ENCODE measurements at places on chromosomes 3 and 15.

GRCh38 chr3:86228101-86228500 lies 762.8 kb downstream of the VGLL3 start:
- no peak for DNase-seq

DNA sequence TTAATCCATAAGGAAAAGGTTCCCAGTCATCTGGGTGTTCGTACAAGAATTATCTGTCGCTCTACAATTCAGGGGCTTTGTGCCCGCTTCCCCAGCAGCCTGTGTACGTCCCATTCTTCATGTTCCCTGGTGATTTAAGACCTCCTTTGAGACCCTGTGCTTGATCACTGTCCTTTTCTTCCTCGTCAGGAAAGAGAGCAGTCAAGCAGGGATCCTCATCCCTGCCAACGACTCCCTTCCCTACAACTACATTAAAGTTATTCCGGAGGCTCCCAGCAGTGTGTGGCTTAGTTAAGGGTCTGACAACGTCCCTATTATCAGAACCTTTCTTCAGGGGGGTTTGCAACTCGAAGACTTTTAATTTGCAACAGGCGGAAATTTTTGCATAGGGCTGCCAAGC lies 175.7 kb downstream of the FOXP1 start:
- DNase-seq: no peak

GRCh38 chr15:68599560-68600071 lies 20.8 kb downstream of the CORO2B start:
- no peak for DNase-seq

DNA sequence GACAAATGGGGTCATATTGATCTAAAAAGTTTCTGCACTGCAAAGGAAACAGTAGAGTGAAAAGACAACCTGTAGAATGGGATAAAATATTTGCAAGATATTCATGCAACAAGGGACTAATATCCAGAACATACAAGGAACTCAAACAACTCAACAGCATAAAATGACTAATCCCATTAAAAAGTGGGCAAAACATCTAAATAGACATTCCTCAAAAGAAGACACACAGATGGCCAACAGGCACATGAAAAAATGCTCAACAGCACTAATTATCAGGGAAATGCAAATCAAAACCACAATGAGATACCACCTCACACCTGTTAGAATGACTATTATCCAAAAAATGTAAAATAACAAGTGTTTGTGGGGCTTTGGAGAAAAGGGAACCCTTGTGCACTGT lies 8.8 kb downstream of the SLC12A8 start:
- no peak for DNase-seq

DNA sequence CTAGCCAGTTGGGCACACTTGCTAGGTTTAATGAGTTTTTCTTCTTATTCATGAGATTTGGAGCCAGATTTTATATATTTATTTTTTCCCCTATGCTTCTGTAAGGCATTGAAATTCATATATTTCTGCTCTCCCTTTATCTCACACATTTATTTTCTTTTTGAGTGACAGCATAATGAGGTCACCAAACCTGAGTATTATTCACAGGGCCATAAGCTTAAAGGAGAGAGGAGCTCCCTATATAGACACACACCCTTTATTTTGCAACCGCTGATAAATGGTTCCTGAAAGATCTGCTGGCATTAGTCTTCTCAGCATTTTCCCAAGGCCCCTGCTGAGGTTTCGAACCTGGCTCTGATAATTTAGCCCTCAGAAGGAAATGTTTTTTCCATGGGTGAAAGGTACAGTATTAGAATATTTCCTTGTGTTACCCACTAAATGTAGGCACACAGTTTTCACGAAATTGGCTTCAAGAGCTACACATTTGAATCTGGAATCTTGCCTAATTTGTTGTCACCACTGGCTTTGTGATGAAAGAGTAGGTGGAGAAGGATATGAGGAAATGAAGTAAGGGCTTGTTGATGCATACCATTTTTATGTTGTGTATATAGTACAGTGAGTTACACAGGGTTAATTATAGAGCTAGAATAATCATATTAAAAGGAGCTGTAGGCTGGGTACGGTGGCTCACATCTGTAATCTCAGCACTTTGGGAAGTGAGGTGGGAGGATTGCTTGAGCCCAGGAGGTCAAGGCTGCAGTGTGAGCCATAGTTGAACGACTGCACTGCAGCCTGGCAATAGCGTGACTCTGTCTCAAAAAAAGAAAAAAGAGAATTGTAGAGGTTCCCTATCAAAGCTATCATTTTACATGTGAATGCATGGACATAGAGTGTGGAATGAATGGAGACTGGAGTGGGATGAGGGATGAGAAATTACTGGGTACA lies 6.5 kb downstream of the KLHL18 start:
- no peak for DNase-seq

DNA sequence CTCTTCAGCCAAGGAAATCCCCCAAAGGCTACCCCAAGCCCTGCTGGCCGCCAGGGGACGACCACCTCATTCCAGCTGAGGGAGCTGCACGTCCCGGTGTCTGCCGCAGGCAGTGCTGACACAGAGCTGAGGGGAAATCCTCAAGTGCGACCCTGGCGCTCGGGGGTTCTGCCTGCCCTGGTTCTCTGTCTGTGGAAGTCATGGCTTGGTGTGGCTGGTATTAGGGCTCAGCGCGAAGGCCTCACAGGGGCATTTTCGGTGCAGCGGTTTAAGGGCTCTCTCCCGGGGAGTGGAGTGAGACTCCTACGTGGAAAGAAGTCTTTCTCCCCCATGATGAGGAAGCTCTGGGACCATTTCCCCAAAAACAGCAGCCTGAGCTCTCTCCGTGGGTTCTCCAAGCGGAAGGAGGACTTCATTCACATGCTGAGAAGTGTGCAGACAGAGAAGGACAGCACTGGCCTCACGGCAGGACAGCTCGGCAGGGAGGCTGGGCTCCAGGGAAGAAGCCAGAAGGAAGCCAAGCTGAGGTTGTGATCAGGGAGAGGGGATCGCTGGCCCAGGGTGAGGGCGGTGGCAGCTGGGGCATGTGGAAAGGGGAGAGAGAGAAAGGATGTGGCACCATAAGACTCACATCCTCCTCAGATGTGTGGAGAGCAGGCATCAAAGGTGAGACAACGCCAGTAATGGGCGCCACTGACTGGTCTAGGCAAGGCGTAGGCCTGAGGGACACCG lies 48.6 kb downstream of the KLF15 start:
- no peak for DNase-seq

GRCh38 chr3:74387111-74387735 lies 227.2 kb downstream of the CNTN3 start:
- no peak for DNase-seq

DNA sequence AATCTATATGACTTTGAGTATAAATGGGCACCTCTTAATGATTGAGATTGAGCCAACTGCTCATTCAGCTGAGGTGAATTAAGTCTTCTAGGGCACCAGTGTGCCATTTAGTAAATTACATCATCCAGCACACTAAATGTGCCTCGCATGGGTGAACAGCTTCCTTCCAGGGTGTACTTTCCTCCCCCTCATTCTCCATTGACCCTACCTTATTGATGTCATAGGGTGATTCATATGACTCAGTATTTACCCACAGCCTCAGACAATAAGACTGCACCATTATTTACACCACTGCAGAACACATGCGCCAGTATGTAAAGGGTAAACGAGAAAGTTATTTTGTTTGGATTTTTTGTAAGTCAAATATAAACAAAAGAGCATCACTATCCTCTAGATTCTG lies 185.2 kb upstream of the ARL6 start:
- DNase-seq: no peak

All from stimulated activated CD8-positive, alpha-beta memory T cell treated with anti-CD3 and anti-CD28 coated beads, Interleukin-7, amount 100 ng/mL, for 1 hour (primary cell).